ENCODE measurements at places on chromosomes 2 and 18.

GRCh38 chr2:65037178-65037577 lies 19.0 kb upstream of the CEP68 start:
- DNase-seq: no peak

- DNase-seq: no peak
Observed at GRCh38 chr2:230019742-230020141, 49.0 kb downstream of the SLC16A14 start.

DNA sequence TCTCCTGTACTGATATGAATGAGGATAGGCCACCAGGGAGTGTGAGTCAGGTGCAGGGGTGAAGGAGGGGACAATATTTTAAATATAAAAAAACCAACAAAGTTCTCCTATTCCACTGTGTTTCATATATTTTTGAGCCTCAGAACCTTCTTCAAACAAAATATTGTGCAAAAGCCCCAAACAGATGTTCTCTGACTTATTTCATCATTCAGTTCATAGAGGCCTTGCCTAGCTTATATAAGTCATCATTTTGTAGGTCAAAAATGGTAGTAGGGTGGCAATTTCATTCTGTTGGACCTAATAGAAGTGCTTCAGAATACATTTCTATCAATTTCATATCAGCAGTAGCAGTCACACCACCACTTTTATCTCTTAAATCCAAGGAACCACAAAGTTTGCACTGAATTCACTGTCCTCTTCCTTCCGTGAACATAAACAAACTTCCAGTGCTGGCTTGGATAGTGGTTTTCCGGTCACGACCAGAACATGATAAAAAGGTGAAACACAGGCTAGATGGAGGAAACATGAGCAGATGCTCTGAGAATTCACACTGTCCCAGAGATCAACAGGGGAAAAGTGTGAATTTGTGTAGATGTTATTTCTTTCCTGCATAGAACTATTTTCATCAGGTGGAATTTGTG lies 99.1 kb downstream of the EN1 start:
- DNase-seq: no peak

DNA sequence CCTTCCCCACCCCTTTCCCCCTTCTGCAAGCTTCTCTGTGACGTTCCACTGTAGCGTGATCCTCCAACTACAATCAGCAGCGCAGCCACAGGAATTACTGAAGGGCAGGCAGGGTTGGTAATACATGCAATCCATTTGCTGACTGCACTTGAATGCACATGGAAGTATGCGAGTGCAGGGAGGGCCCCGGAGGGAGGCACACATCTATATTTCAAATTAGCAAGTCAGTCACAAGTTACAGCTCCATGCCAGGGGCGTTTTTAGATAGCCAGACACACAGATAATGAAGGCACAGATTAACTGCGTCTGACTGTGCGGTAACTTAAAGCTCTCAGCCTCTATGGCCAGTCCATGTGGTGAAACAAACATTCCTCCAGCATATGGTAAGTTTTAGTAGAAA lies 209.2 kb upstream of the GATA6 start:
- no peak for DNase-seq

DNA sequence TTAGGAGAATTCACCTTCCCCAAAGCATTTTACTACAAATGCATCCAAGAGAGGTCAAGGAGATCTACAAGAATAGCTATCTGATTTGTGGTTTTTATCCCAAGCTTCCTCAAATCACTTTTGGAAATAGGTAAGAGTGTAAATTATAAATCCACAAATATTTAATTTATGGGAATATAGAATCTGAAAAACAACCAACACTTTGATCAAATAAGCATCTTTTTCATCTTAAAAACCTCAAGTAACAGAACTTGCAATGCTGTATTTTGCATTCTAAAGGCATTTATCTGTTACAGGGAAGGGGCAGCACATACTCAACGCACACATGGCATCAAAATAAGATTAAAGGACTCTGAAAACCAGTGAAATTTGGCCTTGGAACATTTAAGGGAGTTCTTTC lies 1.9 kb downstream of the ZNF385B start:
- DNase-seq: no peak

GRCh38 chr18:44770641-44771040 lies 90.0 kb downstream of the SETBP1 start:
- no peak for DNase-seq

DNA sequence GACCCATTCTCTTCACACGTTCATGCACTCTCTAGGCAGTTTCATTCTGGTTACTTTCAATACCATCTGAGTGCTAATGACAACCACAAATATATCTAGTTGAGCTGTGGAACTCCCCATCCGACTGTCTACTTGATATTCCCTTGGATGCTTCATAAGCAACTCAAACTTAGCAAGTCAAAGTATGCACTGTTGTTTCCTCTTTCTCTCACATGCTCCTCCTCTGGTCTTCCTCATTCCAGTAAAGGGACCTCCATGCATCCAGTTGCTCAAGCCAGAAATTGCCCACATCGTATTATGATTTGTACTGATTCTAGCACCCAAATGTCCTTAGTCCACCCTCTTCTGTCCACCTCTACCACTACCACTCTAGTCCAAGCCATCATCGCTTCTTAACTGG lies 22.3 kb downstream of the SEMA4F start:
- no peak for DNase-seq

Data from activated CD8-positive, alpha-beta memory T cell treated with anti-CD3 and anti-CD28 coated beads for 4 hours (primary cell).